ENCODE measurements at places on chromosomes 2 and 18.

GRCh38 chr2:192313773-192314172 lies 119.0 kb upstream of the TMEFF2 start:
- no peak for DNase-seq

- no peak for DNase-seq
These were observed 81.5 kb downstream of the AFF3 start for GRCh38 chr2:100060875-100061274.

DNA sequence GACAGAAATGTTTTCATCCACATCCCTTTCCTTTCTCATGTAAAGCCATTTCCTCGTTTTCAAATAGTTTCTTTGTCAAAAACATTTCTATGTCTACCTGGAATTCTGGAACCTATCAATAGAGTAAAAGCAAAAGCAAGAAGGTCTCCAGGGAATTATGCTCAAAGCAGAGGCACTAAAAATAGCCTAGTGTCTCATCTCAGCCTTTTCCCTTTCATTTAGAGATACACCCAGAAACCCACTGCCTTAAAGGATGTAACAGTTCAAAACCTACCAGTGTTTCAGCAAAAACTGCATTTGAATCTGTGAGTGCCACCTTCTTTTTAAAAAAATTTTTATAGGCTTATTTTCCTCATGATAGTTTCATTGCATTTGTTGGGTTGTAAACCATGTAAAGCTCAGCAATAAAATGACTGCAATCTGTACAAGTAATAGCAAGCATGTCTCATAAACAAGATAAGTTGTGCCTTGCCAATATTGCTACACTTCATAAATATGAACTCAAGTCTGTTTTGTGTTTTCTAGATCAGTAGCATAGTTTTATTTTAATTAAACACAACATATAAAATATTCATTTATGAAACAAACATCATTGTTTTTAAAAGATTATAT lies 927.3 kb upstream of the ACVR2A start:
- no peak for DNase-seq

- DNase-seq: no peak
These were observed 7.7 kb downstream of the FBXO15 start for GRCh38 chr18:74139888-74140287.

DNA sequence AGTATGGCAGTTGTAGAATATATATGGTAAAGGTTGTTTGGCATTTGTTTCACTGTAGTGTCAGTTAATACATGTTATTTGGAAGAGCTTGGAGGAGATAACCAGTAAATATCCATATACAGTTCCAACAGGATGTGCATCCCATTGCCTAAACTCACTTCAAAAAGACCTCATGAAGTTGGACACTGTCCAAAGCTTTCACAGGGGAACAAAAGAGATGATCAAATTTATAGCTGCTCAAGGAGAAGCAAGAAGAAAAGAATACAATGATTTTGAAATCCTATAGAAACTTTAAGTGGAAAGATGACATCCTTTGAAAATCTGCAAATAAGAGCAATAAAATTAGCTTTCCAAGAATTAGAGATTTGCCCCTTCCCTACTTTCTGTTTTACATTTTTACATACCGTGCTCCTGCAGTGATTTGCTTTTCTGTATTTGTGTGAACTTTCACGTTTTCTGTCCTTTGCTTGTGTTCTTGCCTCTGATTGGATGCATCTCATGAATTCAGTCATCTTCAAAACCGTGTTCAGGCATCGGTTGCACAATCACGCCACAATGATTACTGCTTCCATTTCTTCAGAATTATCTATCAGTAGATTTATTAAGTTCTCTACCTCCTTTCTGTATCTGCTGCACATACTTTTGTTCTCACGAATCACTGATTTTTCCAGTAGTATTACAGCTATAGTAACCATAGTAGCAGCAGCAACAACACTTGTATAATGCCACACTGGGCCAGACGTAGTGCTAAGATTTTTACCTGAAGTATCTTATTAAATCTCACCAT lies 83.8 kb downstream of the PARD3B start:
- DNase-seq: no peak

DNA sequence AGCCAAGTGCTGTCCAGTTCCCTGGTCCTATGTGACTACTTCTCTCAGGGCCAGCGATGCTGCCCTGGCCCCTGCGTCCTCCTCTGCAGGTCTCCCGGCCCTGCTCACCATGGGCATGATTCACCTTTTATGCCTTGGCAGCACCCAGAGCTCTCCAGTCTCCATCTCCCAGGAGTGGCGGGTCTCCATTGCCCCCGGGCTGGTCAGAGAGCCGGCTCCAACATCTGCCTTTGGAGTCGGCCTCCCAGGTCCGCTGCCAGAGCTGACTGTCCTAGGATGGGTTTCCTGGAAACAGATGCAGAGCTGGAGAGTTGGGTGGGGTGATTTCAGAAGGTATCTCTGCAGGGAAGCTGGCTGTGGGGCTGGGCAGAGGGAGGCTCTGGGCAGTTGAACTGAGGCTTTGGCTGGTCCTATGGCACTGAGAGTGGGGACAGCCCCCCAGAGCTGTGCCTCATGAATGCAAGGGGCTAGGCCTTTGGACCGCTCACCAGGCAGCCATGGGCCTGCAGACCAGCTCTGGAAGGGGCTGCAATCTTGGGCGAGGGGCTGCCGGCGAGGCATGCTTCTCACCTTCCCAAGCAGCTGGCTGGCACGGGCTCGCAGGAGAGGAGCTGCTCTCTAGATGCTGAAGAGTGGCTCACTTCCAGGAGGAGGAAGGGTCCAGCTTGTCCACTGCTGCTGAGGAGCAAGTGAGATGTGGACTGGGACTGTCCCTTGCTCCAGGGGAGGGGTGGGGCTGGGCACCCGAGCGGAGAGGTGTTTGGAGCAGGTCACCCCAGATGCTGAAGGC lies 59.8 kb upstream of the HS6ST1 start:
- DNase-seq: no peak

DNA sequence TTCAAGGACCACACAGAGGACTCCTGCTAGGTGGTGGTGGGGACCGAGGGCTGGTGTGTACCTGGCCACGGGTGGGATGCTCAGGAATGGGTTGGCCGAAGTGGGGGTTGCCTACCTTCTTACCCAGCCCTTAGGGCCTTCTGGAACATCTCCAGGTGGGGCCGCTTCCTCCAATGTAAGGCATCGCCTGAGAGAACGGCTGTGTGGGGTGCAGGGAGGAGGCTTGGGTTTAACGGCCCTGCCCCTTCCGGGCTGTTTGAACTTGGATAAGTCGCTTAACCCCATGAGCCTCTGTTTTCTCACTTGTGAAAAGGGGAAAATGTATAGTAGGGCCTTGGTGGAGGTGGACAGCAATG lies 35.0 kb downstream of the EMILIN2 start:
- DNase-seq: no peak

GRCh38 chr2:95076705-95077529 lies 44.7 kb downstream of the MRPS5 start:
- DNase-seq: no peak

DNA sequence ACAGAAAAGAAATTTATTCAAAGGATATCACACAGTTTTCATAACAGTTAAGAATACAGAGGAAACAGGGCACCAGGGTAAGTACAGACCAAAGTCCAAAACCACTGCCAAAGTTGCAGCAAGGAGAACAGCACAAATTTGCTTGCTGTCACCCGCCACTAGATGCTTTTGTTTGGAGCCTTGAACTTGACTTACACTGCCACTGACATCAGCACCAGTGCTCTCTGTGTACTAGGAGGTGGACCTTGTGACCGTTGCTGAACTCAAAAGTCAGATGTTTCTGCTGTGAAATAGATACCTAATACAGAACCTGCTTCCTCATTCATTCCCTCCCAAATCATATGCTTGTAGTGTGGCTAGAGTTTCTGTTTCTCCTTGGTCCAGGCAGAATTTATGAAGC lies 578.3 kb upstream of the TMEFF2 start:
- no peak for DNase-seq

GRCh38 chr18:46632401-46633071 lies 24.5 kb downstream of the LOXHD1 start:
- DNase-seq: no peak

DNA sequence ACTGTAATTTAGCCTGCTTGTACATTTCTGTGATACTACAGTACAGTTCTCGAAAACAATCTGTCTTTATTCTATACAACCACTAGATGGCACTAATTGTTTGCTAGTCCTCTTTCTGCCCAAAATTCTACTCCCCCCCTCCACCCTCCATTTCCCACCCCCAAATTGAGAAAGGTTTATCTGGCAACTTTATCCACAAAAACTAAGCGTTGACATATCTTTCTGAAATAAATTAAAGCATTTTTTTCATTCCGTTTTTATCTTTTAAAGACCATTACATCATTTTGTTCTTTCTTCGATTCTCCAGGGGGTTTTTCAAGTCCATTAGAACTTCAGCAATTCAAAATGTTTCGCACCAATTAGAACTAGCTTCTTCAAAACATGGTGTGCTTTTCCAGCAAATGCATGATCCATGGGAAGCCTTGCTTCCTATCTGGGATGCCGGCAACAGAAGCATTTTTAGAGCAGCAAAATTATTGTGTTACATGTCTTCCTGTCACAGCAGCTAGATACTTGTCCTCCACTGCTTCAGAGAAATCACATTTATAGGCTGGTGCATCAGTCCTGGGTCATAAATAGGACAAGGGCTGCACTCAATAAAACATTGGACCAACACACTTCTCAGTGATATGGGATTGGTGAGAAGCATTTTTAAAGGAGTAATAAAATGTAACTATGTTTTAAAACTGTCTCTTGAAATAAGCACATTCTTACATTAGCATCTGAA lies 241.3 kb downstream of the PAX3 start:
- DNase-seq: no peak

- no peak for DNase-seq
These were observed 285.8 kb downstream of the TMX3 start for GRCh38 chr18:68429111-68429510.

- DNase-seq: no peak
These were observed 62.5 kb downstream of the REEP1 start for GRCh38 chr2:86274918-86275275.

- no peak for DNase-seq
These were observed 239.0 kb upstream of the APCDD1 start for GRCh38 chr18:10215446-10215845.

DNA sequence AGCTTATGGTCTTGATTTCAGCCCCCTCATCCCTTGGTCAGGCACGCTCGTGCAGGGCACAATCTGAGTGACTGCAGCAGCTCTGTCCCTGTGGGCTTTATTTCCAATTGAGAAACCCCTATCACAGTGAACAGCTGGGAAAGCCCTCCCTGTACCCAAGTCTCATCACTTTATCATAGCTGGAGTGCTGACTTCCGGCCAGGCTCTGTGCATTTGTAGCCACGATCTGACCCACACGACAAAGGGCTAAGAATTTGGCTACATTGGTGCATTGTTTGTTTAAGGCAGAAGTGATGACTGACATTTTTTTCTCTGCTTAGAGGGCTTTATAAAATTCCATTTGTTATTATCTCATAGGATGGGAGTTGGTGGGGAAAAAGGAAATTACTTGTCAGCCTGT lies 184.4 kb downstream of the KCNS3 start:
- no peak for DNase-seq

DNA sequence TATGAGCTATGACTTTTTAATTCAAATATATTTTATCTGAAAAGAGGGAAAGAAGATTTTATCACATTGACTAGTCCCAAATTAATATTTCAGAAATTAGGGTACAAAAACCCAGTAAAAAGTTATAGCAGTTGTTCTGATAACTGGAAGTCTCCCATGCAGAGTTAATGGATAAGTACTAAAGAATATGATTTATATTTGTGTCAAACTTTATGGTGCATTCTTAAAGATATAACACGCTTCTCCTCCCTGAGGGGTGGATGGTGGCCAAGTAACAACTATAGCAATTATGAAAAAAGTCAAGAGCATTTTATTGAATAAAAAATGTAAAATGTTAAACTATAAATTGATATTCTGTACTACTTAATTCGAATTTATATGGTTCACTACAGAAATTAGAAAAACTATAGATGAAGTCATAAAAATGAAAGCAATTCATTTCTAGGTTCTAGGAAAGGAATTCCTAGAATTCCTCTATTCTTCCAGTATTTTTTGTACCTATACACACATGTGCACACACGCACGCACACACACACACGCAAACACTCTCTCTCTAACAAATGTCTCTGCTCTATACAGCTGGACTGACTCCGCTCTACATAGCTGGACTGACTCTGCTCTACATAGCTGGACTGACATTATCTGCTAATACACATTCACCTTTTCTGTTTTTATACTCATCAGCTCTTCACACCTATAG lies 111.3 kb downstream of the PRELID3A start:
- no peak for DNase-seq

DNA sequence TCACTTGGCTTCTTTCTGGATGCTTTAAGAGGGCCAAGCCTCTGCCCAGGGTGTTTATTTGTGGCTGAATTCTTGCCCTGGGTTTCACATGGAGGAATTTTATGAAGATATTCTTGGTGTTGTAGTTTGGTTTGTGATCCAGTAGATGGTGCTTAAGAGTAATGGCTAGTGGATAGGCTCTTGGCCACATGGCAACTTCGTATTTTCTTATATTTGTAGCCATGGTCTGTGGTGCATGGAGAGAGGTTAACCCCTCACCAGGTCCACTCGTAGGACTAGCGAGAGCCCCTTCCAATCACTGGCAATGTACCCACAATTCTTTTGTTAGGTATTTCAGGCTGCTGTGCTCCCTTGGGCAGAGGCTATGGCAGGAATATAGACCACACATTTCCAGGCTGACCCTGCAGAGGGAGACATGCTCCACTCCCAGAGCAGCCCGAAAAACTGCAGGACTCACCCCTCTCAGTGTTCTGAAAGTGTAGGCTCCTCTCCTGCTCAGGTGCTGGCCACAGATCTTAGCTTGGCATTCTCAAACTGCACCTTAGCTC lies 582.1 kb upstream of the SETBP1 start:
- DNase-seq: peak; percentile 11
